Thoracic aorta (tissue), 2 donors: ENCODE measurements at places on chromosomes 5 and 9. TPM values are rescaled to one million over a fixed set of nuclear protein-coding genes. Genes with fewer than 3 reads are reported as not detected.
A peak's percentile ranks its signal among the peaks of the same experiment; 100 is the strongest.

GRCh38 chr5:172798422-172799215 is 27.6 kb upstream of the DUSP1 start:
- peak; percentile 46 for DNase-seq

DNA sequence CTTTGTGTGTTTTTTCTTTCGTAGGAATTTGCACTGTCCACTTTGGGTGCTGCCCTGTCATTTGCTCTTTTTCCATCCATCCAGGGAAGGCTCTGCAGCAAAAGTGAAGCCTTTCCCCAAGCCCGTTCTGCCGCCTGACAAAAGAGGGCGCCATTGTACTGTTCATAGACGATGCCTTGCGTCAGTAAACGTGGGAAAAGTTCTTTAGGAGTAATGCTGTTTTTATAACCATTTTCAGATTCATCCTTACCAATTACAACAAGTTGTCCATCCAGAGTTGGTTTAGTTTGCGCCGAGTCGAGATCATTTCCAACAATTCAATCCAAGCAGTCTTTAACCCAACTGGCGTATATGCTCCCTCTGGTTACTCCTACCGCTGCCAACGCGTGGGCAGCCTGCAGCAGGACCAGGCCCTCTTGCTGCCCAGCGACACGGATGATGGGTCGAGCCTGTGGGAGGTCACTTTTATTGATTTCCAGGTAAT is 34.3 kb upstream of the RPS23 start:
- DNase-seq, result no peak

- no peak for DNase-seq
These were observed 173.4 kb downstream of the EPB41L4A start for GRCh38 chr5:112245656-112246055.

GRCh38 chr9:71936066-71936465 is 24.6 kb downstream of the C9orf85 start:
- no peak for DNase-seq

Gene NSG2
- total RNA-seq, result not detected

GRCh38 chr5:45697201-45697600 is 1.0 kb upstream of the HCN1 start:
- no peak for DNase-seq

Gene LTC4S
- 4.9 TPM for total RNA-seq

DNA sequence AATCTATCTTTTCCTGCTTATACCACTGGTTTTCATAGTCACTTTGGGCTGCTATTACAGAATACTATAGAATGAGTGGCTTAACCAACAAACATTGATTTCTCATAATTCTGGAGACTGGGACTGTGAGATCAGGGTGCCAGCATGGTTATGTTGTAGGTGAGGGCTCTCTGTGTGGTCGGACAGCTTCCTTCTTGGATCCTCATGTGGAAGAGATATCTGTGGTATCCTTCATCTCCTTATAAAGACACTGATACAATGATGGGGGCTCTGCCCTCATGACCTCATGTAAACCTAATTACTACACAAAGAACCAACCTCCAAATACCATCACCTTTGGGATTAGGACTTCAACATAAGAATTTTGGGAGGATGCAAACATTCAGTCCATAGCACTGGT is 13.9 kb upstream of the PRLR start:
- no peak for DNase-seq

Gene ANKDD1B
- total RNA-seq, result 1.6 TPM

- no peak for DNase-seq
These were observed 24.4 kb upstream of the SYNPO start for GRCh38 chr5:150616024-150616470.

- DNase-seq, result peak; percentile 38
These were observed 81.9 kb downstream of the TNC start for GRCh38 chr9:115035841-115036612.

GRCh38 chr5:67548520-67549295 is 352.1 kb upstream of the CD180 start:
- DNase-seq, result no peak

DNA sequence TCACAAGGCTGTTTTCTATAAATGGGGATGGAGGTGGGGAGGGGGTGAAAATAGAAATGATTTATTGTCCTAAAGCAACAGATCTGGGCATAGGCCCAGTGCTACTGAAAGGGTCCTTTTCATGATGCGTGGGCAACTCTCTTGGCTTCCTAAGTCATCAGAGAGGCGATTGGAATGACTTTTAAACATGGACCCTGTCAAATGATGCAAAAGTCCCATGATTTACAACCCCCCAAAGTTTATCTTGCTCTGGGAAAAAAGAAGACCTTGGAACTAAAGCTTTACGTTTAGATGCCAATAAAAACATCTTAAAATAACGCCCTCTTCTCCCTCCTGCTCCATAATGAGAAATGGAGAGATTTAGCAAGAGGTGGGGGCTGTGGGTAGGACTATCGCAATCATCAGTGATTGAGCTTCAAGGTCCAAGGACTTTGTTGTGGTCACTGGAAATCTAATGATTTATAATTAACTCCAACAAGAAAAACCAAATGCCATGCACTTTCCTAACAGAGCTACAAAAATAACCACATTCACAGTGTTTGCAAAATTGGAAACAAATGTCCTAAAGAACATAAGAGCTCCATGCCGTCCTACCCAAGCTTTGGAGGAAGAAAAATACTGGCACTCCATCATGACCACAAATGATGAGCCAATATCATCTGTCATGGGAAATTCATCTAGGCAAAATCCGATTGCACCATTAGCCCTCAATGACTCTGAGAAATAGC is 167.5 kb upstream of the CLINT1 start:
- no peak for DNase-seq

DNA sequence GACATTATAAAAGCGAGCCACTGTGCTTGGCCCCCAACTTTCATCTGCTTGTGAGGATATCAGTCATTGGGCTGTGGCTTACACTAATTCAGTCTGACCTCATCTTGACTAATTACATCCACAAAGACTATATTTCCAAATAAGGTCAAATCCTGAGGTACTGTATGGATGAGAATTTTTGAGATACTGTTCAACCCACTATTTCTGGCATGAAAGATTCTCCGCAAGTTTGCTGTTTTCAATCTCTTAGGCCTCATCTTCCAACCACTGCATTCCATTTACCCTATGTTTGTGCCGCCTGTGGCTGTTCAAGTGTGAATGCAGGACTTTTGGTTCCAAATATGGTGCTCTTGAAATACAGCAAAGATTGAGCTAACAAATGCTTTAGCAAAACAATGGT is 400.9 kb upstream of the SGCD start:
- no peak for DNase-seq

- no peak for DNase-seq
These were observed 37.9 kb downstream of the GLRA1 start for GRCh38 chr5:151886546-151887275.

GRCh38 chr5:68405784-68406743 is 190.5 kb downstream of the PIK3R1 start:
- DNase-seq, result no peak

DNA sequence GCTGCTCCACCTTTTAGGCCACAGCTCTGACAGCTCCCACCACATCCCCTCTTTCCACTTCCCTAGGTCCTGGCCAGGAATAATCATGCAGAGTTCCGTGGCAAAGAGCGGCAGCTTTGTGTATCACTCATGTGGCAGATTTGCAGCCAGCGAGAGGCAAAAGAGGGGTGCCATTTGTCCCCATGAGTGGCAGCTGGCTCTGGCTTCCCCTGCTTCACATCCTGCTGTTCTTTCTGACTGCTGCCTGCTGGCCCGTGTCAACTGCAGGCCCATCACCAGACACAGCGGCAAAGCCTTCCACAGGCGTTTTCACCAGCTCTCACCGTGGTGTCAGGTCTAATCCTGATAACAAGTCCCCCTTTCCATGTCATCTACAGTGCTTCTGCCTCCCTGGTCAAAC is 430.6 kb upstream of the DAP start:
- DNase-seq, result no peak

GRCh38 chr5:40679913-40680681 is at the start of gene PTGER4:
Gene PTGER4 (plus strand): TSS chr5:40679915. CDS start chr5:40680994, 1,079 bp downstream.
- no peak for DNase-seq

GRCh38 chr5:66851306-66851705 is 255.1 kb downstream of the MAST4 start:
- DNase-seq, result no peak

- no peak for DNase-seq
These were observed 75.6 kb downstream of the NTNG2 start for GRCh38 chr9:132237481-132237880.

GRCh38 chr9:121568343-121569265 is 69.0 kb upstream of the GGTA1 start:
- no peak for DNase-seq

DNA sequence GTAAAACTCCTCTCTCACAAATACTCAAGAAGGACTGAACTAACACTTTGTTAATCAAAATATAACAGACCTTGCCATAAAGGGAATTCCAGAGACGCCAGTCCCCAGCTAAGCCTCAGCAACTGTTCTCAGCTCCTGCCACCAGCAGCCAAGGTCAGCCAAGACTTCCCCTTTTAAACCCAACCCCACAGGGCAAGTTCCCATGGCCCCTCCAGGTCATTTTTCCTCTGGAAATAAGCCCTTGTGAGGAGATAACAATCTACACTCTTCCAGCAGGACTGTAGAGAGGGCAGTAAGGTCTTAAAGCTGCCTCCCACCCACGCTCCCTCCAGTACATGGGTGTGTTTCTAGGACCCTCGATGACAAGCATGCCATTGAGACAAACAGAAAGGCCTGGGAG is 78.3 kb downstream of the DPYSL3 start:
- DNase-seq, result no peak

Gene TBCA
- 70.0 TPM for total RNA-seq

Gene PRSS3
- total RNA-seq, result 1.1 TPM

Gene TLR4
- 78.2 TPM for total RNA-seq

Gene PCDHA1
- not detected for total RNA-seq

GRCh38 chr9:112005939-112006338 is 109.3 kb downstream of the UGCG start:
- DNase-seq, result no peak

Gene DOCK8
- 19.3 TPM for total RNA-seq

- DNase-seq, result no peak
These were observed at the start of gene HBEGF for GRCh38 chr5:140346348-140347221. Gene HBEGF (minus strand): TSS chr5:140346603. CDS start chr5:140346328, 275 bp downstream.

Gene RPL12
- total RNA-seq, result 806 TPM

GRCh38 chr5:93596676-93597490 is 13.9 kb downstream of the NR2F1 start:
- no peak for DNase-seq

Gene MSX2
- total RNA-seq, result 2.0 TPM

GRCh38 chr5:124410539-124411488 is 335.6 kb downstream of the ZNF608 start:
- no peak for DNase-seq

DNA sequence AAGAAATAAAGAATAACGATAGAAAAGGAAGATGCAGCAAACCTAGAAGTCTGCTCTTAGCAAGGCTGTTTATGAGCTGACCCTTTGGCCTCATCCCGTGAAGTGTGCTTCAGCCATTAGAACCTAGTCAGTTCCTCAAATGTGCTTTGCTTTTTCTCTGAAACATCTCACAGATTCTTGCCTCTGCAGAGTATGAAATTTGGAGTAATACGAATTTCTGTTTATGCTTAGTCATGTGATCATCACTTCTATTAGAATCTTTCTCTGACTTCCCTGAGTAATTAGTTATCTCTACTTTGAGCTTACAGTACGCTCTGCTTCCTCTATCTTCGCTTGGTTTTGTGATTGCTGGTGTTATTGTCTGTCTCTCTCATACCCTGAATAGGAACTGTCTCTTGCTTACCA is 11.3 kb downstream of the CYSTM1 start:
- DNase-seq, result no peak

DNA sequence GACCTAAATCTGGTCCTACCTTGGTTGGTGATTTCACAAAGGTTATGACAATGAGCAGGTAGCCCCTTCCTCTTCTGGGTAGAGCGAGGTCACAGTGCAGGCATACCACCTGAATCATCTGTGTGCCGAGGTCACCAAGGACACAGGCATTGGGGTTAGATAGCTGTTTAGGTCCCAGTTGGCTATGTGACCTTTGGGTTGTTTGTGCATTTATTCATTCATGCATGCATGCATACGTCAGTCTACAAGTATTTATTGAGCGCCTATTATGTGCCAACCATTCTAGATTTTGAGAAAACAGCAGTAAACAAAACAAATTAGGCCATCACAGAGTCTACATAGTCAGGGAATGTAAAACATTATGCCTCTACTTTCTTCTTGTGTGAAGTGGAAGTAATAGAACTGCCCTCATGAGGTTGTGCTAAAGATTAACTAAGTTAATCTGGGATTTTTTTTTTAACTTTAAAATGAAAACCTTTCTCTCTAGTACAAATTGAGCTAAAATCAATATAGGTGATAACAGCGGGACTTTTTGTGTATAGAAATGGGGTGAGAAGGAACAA is 104.7 kb upstream of the SLC12A2 start:
- DNase-seq, result no peak

Gene ARHGEF37
- 5.6 TPM for total RNA-seq

- no peak for DNase-seq
These were observed 1.2 kb upstream of the NSD1 start for GRCh38 chr5:177132136-177133095.

GRCh38 chr5:152883066-152883775 is 478.1 kb upstream of the NMUR2 start:
- DNase-seq, result no peak

DNA sequence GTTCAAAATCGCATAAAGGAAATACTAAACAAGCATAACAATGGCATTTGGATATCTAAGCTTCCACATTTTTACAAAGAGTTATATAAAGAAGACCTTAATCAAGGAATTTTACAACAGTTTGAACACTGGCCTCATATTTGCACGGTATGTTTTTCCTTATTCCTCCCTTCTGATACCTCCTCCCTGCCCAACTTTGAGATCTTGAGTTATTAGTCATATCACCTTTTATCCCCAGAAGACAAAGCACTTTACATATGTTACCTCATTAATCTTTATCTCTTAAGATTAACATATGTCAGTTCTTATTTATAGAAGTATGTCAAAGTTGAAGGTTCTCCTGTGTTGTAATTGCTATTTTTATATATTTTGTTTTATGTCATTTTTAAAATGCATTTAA is 29.8 kb downstream of the TDRD7 start:
- DNase-seq, result no peak

- DNase-seq, result no peak
These were observed 25.9 kb downstream of the ROPN1L start for GRCh38 chr5:10467281-10468198.

DNA sequence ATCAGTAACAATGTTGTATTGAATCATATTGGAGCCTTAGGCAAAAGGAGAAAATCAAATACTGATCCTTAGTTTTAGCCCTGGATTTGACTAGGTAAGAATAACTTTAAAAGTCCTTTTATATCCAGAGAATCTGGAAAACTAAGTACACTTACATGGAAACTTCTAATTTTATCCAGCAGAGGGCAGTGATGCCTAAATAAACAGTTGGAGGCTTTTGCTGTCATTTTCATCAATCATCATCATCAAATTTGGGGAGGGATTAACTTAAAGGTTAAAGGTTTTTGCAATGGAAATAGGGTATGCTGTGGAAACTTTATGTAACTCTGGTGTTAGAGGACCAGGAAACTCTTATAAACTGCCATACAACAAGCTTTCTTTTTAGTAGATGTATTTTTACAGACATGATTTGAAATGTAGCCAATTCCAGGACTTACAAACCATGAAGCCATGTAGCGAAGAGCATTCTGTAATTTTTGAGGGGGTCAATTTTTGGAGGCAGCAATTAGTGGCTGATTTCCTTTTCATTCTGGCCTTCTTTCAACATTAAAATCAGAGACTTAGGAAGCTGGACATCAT is 112.7 kb downstream of the OSTF1 start:
- DNase-seq, result no peak

Gene MYMK
- total RNA-seq, result not detected
